HCT116 (cell line): ENCODE measurements at places on chromosomes 16 and 17.

GRCh38 chr17:44216173-44216572, 3.3 kb downstream of the UBTF start:
- DNase-seq, result no peak

- no peak for DNase-seq
Measured at GRCh38 chr17:73317513-73318426, 6.0 kb upstream of the CDC42EP4 start.

GRCh38 chr16:69520800-69521602, 44.8 kb upstream of the NFAT5 start:
- DNase-seq, result no peak

DNA sequence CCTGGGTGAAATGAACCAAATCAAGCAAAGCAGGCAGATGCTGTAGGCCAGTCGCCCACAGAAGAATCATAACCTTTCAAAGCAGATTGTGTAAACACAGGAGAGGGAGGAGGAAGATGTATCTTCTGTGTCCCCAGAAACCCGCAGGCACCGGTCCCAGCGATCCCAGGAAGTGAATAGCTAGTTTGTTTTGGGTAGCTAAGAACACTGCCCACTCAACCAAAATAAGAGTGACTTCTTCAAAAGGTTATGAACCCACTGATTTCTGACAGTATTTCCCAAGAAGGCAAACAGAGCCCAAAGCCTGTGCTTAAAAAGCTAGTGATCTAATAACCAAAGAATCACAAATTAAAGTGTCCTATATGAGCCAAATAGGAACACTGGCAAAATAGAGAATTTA, 67.8 kb downstream of the GRIN2A start:
- no peak for DNase-seq

DNA sequence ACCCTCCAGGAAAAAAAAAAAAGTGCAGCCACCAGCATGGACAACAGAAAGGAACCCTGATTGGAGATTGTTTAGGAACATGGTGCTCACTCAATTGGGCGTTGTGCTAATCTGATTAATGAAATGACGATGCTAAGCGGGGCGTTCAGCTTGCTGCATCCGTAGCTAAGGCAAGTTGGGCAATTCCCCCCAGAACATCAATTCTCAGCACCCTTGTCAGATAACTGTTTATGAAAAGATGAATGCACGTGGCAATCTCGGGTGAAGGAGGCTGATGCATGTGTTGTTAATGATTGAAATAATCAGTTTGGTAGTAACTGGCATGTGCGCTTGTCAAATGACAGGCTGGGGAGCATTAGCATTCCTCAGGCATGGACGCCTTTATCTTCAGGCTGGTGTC, 57.0 kb downstream of the HS3ST3A1 start:
- no peak for DNase-seq

DNA sequence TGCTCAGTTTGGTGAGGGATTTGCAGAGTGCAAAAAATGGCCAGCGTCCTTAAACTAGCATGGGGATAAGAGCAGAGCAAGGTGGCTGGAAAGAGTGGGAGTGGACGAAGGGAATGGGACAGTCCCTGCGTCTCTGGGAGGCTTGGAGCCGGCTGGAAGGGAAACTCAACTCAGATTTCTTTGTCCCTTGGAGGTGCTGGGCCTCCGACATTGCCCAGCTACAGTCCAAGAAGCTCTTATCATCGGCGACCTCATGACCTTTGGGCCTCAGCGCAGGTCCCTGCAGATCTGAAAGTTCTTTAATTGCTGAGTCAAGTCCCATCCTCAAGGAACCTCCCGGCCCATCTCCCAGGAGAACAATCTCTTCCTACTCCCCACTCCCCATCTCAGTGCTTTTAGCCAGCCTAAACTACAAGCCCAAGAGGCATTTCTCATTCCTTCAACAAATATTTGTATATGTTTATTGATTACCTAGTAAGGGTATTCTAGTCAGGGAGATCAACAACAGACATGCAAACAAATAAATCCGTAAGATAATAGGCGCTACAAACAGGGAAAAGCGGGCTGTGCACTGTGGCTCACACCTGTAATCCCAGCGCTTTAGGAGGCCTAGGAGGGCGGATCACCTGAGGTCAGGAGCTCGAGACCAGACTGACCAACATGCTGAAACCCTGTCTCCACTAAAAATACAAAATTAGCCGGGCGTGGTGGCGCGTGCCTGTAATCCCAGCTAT, 985 bp upstream of the TMEM107 start:
- DNase-seq, result no peak

GRCh38 chr17:34371405-34372100, 8.5 kb upstream of the CCL1 start:
- no peak for DNase-seq

- DNase-seq, result no peak
Measured at GRCh38 chr17:38455288-38455915, 27.1 kb downstream of the ARHGAP23 start.

- DNase-seq, result no peak
Measured at GRCh38 chr16:56764835-56765234, 34.9 kb downstream of the NUP93 start.

DNA sequence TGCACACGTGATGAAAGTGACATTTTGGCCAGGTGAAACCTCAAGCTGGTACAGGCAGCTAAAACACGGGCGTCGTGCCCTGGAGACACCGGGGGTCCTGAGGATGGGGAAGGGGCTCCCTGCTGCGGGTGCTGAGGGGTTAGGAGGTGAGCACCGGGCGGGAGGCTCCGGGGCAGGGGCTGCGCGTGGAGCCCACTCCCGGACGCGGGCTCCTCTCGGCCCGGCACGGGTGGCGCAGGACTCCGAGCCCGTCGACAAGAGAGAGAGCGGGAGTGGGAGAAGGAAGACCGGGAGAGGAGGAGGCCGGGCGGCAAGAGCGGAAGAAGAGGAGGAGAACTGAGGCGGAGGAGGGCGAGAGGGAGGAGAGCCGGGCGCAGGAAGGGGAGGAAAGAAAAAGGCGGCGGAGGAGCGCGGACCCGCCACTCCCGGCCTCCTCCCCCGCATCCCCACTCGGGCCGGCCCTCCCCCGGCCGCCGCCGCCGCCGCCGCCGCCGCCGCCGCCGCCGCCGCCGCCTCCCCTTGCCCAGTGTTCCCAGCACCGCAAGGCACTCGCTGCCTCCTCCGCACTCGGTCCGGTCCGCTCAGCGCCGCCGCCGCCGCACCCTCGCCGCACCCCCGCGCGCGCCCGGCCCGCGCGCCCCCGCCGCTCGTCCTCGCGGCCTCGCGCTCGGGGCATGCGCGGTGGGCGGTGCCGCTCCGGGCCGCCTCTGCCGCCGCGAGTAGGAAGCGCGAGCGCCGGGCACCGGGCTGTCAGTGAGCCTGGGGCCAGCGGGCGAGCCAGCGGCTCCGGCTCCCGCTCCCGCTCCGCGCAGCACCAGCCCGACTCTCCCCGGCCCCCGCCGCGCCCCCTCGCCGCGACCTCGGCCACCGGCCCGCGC, at the start of gene PRKCA:
PRKCA (plus strand) TSS at position 750 of the 878 bp plus-strand sequence.
- DNase-seq, result peak; percentile 29

DNA sequence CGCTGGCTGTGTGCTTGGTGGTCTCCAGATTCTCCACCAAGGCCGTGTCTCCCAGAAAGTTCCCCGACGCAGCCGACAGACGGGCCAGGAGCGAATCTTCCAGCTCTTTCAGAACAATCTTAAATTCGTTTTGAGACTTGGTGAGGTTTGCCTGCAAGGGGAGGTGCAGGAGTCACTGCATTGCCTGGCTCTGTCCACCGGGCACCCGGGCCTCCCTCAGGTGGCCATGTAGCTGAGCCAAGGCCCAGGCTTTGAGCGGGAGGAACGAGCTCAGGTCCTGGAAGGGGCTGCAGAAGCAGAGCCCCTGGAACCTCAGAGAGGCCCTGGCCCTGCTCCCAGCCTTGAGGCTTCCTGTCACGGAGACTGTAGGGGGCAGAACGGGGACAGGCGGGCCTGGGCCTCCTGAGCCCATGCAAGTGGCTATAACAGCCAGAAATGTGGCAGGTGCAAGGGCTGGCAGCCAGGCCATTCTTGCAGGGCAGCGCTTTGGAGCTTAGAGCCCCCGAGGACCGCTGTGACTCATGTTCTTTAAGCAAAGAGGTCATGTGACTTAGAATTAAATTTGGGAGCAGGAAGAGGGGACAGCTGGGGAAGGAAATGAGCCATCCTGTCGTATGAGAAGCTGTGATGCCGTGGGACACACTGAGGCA, 72.4 kb downstream of the PGS1 start:
- no peak for DNase-seq

DNA sequence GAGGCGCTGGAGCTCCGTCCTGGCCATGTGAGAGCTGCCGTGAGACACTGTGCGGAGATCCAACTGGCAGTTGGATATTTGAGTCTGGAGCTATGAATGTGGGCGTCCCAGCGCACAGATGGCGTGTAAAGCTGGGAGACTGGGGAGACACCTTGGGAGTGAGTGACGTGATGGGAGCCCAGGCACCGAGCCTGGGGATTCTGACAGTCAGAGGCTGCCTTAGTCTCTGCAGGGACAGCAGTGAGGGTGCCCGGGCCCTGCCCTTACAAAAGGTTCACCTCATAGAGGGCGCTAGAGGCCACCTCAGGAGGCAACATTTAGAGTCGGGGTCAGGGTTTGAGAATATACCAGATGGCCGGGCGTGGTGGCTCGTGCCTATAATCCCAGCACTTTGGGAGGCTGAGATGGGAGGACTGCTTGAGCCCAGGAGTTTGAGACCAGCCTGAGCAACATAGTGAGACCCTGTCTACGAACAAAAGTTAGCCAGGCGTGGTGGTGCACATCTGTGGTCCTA, 194.1 kb upstream of the GSE1 start:
- no peak for DNase-seq

DNA sequence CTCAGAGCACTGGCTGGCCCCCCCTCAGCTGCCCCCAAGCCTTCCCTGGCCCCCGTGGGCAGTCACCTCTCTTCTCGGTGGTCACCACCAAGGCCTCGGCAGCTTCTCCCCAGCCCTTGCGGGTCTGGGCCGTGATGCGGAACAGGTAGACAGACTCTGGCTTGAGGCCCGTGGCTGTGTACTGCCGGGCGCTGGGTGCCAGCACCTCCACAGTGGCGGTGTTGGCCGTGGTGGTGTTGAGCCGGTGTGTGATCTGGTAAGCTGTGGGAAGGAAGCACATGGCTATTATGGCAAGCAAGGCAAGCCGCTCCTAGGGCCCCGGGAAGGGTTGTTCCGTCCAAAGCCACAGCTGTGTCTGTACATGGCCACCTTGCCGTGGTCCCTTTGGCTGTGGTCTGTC, 78.4 kb upstream of the CDC42EP4 start:
- no peak for DNase-seq

GRCh38 chr16:79625738-79626137, 25.2 kb upstream of the MAF start:
- DNase-seq, result no peak

DNA sequence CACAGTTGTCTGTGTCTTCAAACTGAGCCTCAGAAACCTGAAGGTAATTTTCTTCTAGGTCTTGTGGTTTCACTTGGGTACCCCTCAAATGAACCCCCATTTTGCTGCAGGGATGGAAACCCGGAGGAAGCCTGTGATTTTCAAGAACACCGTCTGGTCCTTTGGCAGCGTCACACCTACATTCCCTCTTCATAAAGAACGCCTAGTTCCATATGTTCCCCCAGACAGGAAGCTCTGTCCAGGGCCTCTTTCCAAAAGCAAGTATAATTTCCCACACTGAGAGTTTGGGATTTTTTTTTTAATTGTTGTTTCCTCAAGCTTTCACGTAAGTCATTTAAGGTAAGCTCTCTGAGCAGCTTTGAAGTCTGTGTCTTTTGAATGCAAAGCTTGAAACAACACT, 515.0 kb downstream of the TMEM114 start:
- no peak for DNase-seq

DNA sequence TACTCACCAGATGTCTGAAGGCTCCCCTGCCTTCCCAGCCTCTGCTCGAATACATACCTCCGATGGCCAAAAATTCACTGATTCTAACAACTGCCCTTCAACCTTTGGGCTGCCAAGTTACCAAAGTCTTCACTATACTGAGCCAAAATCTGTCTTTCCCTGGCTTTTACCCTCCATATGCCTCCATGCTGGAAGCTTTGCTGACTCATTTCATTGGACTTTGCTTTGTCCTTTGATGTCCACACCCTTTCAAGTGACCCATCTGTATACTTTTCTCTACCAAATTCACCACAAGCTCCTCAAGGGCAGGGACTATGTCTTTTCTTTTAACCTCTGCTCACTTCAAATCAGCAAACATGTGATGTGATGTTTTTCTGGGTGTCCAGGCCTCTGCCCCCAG, 21.0 kb upstream of the MTMR4 start:
- peak; percentile 56 for DNase-seq

- DNase-seq, result no peak
Measured at GRCh38 chr16:84383106-84383505, 14.8 kb downstream of the ATP2C2 start.

DNA sequence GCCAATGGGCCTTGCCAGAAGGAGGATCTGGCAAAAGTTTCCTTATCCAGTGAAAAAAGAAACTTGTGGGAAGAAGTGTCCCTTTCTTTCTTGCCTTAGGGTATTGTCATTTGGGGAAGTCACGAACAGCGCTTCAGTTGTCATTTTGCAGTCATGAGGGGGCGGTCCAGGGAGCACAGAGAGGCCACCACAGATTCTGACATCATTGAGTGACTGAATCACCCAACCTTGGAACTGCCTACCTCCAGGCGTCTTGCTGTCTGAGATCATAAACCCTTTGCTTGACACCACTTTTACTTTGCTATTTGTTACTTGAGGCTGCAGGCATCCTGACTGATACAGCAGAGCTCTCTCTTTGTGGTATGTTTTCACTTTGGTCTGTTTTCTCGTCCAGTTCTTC, 3.1 kb upstream of the WSCD1 start:
- DNase-seq, result no peak

DNA sequence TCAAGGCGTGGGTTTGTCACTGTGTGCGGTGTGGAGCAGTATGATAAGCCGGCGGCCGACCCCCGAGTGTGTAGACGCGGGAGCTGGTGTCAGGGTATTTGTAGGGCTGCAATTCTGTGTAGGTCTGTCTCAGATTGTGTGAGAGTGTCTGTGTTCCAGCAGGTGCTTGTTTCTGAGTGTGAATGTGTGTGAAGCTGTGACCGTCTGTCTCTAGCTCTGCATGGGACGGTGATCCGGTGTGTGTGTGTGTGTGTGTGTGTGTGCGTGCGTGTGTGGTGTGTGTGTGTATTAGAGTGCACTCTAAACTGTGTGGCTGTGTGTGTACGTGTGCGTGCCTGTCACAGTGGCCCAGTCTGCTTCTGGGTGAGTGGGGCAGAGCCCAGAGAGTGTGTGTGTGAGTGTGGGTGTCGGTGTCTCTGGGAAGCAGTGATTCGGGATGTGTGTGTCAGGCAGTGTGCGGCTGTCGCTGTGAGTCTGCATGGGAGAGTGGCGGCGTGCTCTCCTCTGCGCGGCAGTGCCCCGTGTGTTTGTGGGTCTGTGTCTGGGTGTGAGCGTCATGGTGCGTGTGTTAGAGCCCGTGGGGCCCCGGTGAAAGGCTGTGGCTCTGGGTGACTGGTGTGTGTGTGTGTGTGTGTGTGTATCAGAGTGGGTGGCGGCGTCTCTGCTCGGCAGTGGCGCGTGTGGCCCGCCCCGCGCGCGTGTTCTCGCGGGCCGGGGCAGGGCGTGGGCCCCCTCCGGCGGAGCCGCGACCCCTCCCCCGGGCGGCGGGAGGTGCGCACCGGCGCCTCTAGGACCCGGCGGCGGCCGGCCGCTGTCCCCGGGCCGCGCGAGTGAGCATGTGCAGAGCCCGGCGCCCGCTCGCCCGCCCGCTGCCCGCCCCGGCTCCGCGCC, at the start of gene WSCD1:
WSCD1 (plus strand) TSS at position 841 of the 891 bp plus-strand sequence. CDS start 10,280 bp downstream, outside the sequence.
- no peak for DNase-seq
